ENCODE measurements at places on chromosomes 11 and 22.

- no peak for DNase-seq
These were observed 14.9 kb downstream of the FZD4 start for GRCh38 chr11:86940122-86940777.

- DNase-seq = no peak
These were observed 14.2 kb downstream of the PRR33 start for GRCh38 chr11:1877211-1878136.

GRCh38 chr11:285021-285893, 3.7 kb upstream of the PGGHG start:
- DNase-seq = no peak

GRCh38 chr11:76193219-76193618, 13.1 kb downstream of the WNT11 start:
- no peak for DNase-seq

- no peak for DNase-seq
These were observed 1.5 kb downstream of the DDB2 start for GRCh38 chr11:47216121-47216798.

DNA sequence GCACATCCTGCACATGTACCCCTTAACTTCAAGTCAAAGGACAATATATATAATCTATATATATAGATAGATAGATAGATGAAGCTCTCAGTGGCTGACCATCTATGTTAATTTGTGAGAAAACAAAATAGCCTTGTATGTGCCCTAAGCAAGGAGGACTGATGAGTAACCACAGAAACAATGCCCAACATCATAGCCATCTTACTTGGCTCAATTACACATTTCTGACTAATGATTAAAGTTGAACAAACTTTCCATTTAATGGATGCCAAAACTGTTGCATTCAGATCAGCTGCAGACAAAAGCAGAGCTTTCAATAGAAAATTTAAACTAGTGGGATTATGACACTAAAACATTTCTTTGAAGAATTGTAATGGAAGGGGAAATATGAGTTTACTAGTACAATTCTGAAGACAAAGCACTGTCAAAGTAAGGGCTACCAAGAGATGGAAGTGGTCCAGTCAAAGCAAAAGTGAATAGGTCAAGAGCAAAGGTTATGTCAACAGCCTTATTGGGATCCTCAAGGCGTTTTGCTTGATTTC, 1188.2 kb upstream of the RAG2 start:
- DNase-seq = no peak

- DNase-seq = no peak
These were observed 21.6 kb downstream of the ASPHD2 start for GRCh38 chr22:26450453-26451185.

- no peak for DNase-seq
These were observed 38.1 kb upstream of the ST14 start for GRCh38 chr11:130121445-130121978.

DNA sequence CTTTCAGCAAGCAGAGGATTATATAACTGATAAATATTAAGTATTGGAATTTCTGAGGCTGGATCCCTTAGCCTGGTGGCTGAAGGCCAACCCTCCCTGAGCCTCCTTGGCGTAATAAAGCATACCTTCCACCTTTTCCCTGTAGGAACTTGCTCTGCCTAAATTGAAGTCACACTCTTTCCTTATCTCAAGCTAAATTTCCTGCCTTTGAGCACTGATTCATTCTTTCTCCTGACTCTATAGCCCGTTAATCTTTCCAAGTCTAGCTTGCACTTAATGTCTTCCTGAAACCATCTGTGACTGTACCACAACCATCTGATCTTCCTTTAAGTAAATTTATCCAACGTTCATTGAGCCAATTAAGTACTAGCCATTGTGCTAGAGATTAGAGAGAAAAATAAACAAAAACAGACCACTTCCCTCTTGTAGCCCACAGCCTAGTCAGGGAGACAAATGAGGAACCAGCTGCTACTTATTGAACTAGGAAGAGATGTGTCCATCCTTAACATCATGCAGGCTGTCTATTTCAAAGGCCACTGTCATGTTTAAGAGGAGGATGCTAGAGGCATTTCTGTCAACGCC, 62.9 kb downstream of the GRK3 start:
- DNase-seq = no peak

- DNase-seq = no peak
These were observed 1.1 kb downstream of the CSTF3 start for GRCh38 chr11:33160136-33160535.

- no peak for DNase-seq
These were observed 9.8 kb downstream of the PRMT3 start for GRCh38 chr11:20397281-20397680.

DNA sequence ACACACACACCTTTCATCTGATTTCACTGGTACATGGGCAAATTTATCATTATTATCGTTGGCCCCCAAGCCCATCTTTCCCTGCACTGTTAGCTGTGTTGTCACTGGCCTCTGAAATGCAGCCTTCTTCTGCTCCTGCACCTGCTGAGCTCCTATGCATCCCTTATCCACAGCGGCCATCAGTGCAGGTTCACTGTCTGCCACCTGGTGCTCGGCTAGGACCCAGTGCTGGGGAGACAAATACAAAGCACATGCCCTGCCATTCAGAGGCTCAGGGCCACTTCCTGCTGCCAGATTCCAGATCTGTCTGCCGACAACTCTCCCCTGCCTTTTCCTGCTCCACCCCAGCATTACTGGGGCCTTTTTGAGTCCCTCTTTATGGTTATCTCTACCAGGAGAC, 1205.4 kb downstream of the TBC1D22A start:
- no peak for DNase-seq

- no peak for DNase-seq
These were observed 21.8 kb upstream of the APOA1 start for GRCh38 chr11:116859175-116859574.
